ENCODE measurements at places on chromosomes 6 and 20.

DNA sequence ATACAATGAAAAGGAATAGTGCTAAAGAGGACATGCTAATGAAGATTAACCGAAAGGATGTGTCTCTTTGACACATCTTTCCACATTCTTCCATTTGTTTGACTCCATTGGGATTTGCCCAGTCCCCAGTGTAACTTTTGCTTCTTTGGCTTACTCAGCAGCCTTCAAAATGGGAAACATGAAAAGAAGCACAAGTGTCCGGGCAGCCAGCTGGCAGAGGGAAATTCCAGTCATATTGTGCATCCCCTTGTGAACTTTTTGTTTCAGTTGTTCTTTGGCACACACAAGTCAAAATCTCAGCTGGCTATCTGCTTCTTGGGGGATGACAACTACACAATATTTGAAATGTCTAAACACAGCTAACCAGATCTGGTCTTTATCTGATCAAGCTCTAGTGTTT is 157.4 kb downstream of the OGFRL1 start:
- DNase-seq = no peak

DNA sequence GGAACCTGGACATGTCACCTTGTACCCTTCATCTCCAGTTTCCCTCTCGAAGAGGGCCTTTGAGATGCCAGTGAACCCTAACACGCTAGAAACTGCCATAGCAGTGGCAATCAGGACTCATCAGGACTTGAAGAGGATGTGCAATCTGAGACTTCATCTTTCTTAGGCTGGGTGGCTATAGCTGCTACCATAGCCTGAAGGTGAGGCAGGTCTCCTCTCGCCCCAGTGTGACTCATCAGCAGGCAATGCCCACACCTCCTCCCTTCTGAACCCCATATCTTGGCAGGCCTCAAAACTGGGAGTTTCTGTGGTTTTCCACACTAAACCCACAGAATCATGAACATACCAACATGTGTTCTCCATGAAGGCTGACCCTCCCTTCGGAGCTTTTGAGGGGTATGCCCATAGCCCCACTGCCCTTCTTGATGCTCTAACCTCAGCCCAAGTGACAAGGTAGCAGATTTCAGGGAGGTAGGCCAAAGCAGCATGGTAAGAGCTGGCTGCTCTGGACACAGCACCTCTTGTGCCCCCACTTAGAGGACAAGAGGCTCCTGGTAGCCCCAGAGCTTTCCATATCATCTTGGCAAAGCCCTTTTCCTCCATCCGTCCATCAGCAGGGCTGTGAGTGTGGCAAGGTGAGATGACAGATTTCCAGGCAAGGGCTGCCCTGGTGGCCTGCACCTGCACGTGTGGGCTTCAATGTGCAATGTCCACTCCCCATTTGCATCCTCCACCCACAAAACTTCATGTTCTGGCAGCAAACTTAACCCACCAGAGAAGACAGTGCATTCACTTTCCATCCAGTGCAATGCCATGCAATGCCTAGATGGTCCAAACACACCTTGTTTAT is 2.6 kb downstream of the BLCAP start:
- DNase-seq = no peak

DNA sequence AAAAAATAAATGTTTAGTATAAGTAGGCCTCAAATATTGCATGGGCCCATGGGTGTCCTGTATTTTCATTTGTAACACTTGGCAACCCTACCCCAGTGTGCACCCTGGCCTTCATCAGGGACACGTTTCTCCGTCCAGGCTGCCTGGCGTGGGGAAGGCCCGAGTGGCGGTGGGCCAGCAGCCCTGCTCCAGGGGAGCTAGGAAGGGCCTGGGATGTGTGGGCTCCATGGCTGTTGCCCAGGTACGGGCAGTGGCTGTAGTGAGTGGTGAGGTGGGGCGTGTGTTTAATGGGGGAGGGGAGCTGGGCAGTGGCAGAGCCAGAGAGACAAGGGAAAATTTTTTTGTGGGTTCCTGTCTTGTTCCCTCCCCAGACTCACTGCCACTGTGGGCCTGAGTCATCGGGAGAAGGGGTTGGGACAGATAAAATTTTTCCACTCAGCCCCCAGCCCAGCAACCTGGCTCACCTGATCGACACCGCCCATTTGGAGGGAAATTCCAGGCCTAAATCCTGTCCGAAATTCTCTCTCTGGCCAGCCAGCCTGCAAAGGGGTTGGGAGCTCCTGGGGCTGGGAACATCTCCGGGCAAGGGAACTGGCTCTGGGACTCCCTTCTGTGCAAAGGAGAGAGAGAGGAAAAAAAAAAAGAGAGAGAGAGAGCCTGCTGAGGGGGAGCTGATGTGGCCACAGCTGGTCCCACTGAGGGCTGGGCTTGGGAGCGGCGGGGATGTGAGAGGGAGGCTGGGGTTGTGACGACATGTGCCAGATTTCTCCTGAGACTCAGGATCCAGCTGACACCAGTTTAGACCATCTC is 32.5 kb upstream of the VEGFA start:
- no peak for DNase-seq

DNA sequence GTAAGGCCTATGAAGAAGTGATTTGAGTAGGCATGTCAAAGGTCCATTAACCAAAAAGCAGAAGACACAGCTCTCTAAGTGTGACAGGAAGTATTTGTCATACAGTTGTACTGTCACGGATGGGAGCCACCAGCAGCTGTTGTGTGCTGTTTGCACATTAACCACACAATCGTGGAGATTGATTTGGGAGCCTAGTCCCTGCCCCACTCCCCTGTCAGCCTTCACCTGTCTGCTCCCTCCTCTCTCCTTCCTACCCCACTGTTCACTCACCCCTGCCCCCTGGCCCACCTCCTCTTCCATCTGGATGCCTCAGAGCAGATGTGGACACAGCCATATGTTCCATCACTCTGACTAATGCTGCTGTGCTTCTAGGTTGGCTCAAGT is 124.7 kb upstream of the SPACA1 start:
- no peak for DNase-seq

DNA sequence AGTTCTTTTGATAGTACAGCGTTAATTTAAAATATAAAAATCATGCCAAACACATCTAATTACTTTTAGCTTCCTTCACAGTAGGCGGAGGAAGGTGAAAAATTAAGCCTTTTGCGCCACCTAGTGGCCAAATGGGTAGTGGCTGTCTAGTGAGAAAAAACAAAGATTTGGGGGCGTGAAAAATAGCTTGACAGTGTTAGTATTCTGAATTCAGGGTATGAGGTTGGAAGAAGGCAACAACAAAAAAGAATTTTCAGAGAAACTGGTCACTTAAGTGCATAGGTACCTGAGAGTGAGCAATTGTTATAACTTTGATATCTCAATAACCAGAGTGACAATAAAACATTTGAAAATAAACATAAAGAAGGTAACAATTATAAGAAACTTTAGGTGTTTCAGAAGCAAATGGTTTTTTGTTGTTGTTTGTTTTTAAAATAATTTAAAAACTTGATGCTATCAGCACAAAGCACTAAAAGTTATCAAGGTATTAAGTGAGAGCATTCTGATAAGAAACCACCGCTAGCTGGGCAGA is 14.3 kb downstream of the PSMB9 start:
- peak; percentile 84 for DNase-seq

- DNase-seq = no peak
Observed at GRCh38 chr6:101747160-101747559, 353.7 kb downstream of the GRIK2 start.

DNA sequence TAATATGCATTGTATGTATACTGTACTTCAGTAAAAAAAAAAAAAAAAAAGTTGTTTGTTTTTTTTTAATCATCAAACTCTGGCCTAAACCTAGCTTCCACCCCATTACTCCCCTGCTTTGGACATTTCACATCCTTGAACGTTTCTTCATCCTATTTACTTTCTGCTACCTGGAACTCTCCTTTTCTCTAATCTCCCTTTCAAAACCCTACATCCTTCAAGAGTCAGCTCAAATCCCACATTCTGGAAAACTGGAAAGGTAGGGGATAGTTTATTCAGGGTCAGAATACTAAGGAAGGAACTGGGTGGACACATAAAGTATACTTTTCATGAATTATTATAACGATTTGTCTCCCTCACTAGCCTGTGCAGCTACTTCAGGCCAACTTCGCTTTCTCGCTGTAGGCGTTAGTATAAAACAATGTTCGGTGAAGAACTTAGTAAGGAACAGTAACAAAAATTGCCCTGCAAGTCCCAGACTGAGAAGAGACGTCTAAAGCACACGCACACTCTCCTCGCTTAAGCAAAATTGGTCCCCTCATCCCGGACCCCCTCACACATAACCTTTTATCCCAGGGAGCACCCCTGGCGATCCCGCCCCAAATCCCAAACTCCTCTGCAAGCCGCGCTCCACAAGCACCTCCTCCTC is 775 bp downstream of the PIGU start:
- DNase-seq = no peak

- DNase-seq = no peak
Observed at GRCh38 chr20:20803011-20803410, 90.6 kb upstream of the RALGAPA2 start.

DNA sequence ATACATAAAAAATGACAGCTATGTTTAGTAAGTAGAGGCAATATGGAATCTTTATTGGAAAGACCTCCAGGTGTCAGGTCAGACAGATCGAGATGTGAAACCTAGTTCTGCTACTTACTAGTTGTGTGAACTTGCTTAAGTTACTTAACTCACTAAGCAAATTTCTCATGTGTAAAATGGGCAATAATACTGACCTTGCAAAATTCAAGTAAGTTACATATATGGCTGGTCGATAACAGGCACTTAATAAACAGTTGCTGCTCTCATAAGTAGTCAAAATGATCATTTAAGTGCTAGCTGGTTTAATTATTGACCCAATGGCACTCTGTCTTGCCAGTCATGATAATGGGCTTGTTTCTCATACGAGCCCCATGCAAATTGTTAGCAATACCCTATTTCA is 46.0 kb downstream of the VGLL2 start:
- no peak for DNase-seq

GRCh38 chr6:163983679-163984078 is 569.2 kb downstream of the QKI start:
- no peak for DNase-seq

DNA sequence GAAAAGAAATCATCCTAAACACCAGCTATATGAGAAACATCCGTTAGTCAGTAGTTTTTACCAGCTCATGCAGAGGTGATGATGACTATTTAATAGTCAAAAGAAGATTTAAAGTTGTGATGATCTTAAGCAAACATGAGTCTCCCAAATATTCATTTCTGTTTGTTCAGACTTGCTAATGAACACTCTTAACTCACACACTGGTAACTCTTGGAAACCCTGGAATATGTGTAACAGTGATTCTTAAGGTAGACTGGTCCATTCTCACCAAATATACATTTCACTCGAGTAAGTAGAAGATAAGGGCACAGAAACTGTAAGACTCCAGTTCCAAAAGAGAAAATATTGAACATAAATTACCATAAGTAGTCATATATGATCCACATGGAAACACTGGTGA is 29.1 kb downstream of the RSPO3 start:
- no peak for DNase-seq

DNA sequence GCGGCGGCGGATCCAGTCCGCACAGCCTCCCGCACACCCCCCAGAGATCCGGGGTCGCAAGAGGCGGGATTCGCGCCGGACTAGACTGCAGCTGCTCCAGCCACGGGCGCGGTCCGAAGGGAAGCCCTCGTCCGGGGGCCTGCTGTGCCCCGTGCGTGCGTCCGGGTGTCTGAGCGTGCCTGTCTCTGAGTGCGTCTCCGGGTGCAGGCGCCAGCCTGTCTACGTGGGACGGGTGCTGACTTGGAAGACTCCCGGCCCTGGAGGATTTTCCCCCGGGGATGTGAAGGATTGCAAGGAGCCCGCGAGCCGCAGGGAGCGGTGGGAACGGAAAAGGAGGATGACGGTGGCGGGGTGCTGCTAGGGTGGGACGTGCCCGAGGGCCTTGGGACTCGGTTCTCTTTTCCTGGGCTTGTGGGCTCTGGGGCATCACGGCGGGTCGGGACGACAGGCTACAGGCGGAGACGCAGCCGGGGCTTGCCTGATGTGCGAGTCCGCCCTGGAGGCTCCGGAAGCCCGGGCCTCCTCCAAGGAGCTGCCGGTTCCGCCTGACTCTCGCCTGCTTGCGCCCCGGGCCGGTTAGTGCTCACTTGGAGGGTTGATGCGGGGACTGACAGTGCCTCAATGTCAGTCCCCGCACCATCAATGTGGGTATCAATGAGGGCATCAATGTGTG is 5.7 kb downstream of the MAFB start:
- DNase-seq = no peak

DNA sequence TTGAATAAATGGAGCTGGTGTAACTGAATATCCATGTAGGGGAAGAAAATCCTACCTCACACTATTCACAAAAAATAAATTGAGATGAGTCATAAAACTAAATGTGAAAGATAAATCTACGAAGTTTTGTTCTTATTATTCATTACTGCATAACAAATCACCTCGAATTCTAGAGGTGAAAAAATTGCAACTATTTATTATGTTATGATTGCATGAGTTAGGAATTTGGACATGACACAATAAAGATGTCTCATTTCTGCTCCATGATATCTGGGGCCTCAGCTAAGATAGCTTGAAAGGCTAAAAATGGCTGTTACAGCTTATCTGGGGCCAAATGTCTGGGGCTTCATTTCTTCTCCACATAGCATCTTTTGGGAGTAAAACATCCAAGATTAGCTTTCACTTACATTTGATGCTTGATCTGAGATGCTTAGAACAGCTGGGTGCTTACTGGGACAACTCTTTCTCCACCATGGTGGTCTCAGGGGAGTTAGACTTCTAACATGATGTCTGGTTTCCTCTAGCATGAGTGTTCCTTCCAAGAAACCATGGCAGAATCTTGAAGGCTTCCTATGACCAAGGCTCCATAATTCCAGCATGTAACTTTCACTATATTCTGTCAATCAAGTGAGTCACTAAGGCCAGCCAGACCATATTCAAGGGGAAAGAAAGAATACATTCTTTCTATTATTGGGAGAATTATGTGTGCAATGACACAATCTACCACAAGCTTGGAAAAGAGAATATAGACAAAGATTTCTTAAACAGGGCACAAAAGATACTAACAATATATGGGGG is 30.1 kb downstream of the OR2B6 start:
- no peak for DNase-seq

- no peak for DNase-seq
Observed at GRCh38 chr6:119090256-119090655, 11.8 kb upstream of the FAM184A start.

DNA sequence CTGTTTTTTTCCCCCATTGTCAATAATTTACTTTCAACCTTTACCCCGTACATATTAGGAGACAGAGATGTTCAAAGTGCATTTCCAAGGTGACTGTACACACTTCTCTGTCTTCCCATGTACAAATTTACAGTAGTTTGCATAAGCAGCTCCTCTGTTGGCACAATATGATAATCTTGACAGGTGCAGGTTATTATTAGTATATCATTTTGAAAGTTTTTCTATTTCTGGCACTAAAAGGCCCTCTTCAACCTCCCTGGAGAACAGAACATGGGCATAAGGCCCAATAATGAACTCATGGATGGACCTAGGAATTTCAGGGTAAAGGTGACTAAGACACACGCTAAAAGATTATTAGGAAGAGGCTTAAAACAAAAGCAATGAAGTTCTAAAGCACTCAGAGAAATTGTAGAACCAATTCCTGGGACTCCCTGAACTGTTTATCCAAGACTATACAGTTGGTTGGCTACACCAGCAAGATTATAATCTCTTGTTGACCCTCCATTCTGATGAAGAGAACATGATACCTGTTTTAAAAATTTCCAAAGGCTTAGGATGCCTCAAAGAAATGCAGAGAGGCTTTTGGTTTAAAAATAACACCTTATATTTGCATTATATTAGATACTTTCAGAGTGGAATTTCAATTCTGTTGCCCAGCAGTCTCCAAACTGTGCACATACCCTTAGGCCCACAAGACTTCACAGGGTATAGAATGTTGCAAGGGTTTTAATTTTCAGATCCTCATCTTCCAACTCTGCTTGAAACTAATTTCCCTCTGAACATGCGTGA is 1.1 kb downstream of the AIG1 start:
- DNase-seq = no peak

- DNase-seq = no peak
Observed at GRCh38 chr6:149084808-149085556, 232.5 kb upstream of the TAB2 start.

All from stimulated activated CD8-positive, alpha-beta memory T cell treated with anti-CD3 and anti-CD28 coated beads, Interleukin-7, amount 100 ng/mL, for 1 hour (primary cell).